ENCODE measurements at places on chromosomes 7 and 10. TPM values are rescaled to one million over a fixed set of nuclear protein-coding genes. Genes with fewer than 3 reads are reported as not detected.

DNA sequence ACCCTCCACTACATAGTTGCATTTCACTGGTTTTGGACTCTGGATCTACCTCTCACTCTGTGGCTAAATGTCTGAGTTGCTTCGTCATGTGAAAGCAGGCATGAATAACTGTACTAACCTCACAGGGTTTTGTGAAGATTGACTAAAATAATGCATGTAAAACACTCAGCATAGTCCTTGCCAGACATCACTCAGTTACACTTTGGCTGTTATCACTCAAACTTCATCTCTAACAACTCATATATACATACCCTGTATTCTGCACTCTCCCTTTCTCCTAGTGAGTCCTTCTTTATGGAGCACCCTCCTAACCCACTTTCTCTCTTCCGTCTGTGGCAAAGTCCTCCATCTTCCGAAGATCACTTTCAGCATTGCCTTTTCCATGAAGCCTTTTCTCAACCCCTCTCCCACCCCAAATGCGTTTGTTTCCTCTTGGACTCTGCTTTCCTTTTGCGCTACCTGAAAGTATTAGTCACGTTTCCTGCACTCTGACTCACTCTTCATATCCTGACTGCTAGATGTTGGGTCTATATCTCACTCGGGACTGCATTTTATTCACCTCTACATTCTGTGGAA, 72.6 kb downstream of the OSBPL3 start:
- H3K36me3 ChIP-seq, result no peaks in the 10 kb centered on the region
- H3K27me3 ChIP-seq, result no peaks in the 10 kb centered on the region
- H3K4me1 ChIP-seq, result no peaks in the 10 kb centered on the region
- DNase-seq, result no peak
- H3K27ac ChIP-seq, result no peak overlapping the region

DNA sequence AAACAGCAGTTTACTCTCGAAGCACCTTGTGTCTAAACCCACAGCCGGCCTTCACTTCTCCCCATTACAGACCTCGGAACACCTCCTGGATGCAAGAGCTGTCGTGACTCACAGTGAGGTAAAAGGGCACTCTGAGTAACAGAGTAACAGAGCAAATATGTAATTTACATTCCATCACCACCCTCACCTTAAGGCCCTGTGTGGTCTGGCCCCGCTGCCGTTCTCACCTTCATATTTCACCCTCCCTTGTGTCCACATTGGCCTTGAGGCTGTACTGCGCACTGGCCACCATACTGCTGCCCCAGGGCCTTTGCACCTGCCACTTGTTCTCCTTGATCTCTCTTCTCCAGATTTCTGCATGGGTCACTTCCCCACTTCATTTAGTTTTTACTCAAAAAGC, 12.6 kb downstream of the FFAR4 start:
- H3K4me1 ChIP-seq, result peaks cover 3% of the 10 kb centered on the region
- no peak overlapping the region for H3K27ac ChIP-seq
- H3K4me3 ChIP-seq, result no peak overlapping the region
- H3K27me3 ChIP-seq, result no peaks in the 10 kb centered on the region
- no peaks in the 10 kb centered on the region for H3K36me3 ChIP-seq

DNA sequence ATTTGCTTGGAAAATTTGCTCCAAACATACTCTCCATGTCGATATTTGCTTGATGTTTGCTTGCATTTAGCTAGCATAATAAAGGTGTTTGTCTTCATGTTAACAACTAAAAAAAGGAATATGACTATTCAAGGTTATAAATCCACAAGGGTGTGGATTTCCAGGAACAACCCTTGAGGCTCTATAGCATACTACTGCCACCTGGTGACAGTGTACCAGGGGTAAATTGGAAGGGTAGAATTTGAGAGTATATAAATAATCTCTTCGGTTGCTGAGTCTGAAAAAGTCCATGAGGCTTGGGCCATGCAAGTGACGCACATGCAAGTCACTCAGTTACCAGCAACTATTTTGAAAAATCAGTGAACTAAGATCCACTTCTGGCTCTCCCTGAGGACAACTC, 68.4 kb downstream of the SLIT1 start:
- DNase-seq, result no peak
- no peak overlapping the region for H3K27ac ChIP-seq
- no peaks in the 10 kb centered on the region for H3K4me1 ChIP-seq
- H3K27me3 ChIP-seq, result no peaks in the 10 kb centered on the region
- H3K36me3 ChIP-seq, result no peaks in the 10 kb centered on the region

GRCh38 chr7:117019786-117020590, 66.7 kb downstream of the ST7 start:
- no peak overlapping the region for H3K27ac ChIP-seq
- H3K4me3 ChIP-seq, result peak overlapping the region; percentile 25
- no peak for DNase-seq
- no peaks in the 10 kb centered on the region for H3K27me3 ChIP-seq
- H3K4me1 ChIP-seq, result no peaks in the 10 kb centered on the region
- H3K36me3 ChIP-seq, result no peaks in the 10 kb centered on the region

DNA sequence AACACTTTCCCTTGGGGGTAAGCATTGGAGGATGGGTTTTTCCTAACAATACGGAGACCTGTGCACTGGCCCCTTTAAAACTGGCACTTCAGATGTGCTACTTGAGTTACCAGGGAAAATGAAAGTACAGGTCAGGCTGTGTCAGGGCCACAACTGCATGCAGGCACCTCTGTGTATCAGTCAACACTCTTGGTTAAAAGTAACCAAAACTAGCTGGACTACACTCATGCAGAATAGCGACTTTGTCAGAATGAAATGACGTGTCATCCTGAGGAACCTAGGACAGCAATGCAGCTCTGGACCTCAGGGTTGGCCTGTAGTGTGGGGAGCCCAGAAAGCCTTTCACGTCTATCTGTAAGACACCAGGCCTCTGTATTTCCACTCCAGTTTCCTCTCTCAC, 33.8 kb upstream of the SMKR1 start:
- H3K4me1 ChIP-seq, result no peaks in the 10 kb centered on the region
- H3K36me3 ChIP-seq, result no peaks in the 10 kb centered on the region
- H3K27ac ChIP-seq, result no peak overlapping the region
- no peak for DNase-seq

- no peaks in the 10 kb centered on the region for H3K36me3 ChIP-seq
- H3K27ac ChIP-seq, result no peak overlapping the region
- H3K4me3 ChIP-seq, result no peak overlapping the region
These were observed 110.1 kb downstream of the CDK14 start for GRCh38 chr7:90706072-90706716.

DNA sequence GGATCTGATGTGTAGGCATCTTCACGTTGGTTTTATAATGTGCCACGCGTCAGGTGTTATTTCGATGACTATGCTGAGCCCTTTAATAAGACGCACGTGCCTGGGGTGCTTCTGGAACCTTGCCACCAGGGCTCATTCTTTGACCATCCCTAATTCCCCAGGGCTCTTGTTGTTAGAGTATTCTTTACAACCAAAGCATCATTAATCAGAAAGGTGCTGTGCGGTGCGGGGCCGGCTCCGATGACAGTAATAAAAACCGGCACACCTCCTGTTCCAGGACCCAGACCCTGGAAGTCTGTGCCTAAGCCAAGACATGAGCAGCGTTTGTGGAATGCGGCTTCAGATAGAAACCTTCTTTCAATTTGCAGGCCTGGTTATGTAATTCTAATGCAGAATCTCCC, 58.4 kb downstream of the MGMT start:
- no peak overlapping the region for H3K27ac ChIP-seq
- DNase-seq, result no peak
- peaks cover 3% of the 10 kb centered on the region for H3K4me1 ChIP-seq
- H3K4me3 ChIP-seq, result no peak overlapping the region

- no peak for DNase-seq
- no peak overlapping the region for H3K4me3 ChIP-seq
- H3K4me1 ChIP-seq, result no peaks in the 10 kb centered on the region
These were observed 60.1 kb upstream of the CAPZA2 start for GRCh38 chr7:116802144-116802745.

GRCh38 chr7:147279964-147280374, 1163.4 kb downstream of the CNTNAP2 start:
- no peak for DNase-seq
- H3K27me3 ChIP-seq, result no peaks in the 10 kb centered on the region
- no peaks in the 10 kb centered on the region for H3K4me1 ChIP-seq
- no peak overlapping the region for H3K27ac ChIP-seq

GRCh38 chr7:65992526-65992925, 10.5 kb upstream of the GUSB start:
- H3K4me3 ChIP-seq, result no peak overlapping the region
- no peak overlapping the region for H3K27ac ChIP-seq
- H3K36me3 ChIP-seq, result no peaks in the 10 kb centered on the region
- H3K4me1 ChIP-seq, result no peaks in the 10 kb centered on the region
- H3K27me3 ChIP-seq, result no peaks in the 10 kb centered on the region

DNA sequence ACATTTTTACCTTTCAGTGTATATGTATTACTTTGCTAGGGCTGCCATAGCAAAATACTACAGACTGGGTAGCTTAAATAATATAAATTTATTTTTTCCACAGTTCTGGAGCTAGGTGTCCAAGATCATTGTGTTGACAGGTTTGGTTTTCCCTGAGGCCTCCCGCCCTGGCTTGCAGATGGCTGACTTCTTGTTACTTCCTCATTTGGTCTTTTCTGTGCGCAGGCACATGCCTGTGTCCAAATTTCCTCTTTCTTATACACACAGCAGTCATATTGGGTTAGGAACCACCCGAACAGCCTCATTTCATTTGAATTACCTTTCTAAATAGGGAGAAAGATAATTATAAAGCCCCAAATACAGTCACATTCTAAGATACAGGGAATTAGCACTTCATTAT, 521.6 kb upstream of the SORCS1 start:
- H3K27ac ChIP-seq, result no peak overlapping the region
- no peak overlapping the region for H3K4me3 ChIP-seq
- no peak for DNase-seq
- no peaks in the 10 kb centered on the region for H3K4me1 ChIP-seq
- no peaks in the 10 kb centered on the region for H3K27me3 ChIP-seq

GRCh38 chr10:31134311-31134952, 102.8 kb upstream of the ZNF438 start:
- no peak for DNase-seq
- H3K4me3 ChIP-seq, result peak overlapping the region; percentile 57
- H3K36me3 ChIP-seq, result no peaks in the 10 kb centered on the region
- peak overlapping the region; percentile 86 for H3K27ac ChIP-seq
- peaks cover 36% of the 10 kb centered on the region for H3K4me1 ChIP-seq
- H3K27me3 ChIP-seq, result no peaks in the 10 kb centered on the region

GRCh38 chr10:44042075-44042770, 342.7 kb downstream of the CXCL12 start:
- DNase-seq, result no peak
- no peaks in the 10 kb centered on the region for H3K27me3 ChIP-seq
- no peak overlapping the region for H3K4me3 ChIP-seq
- H3K27ac ChIP-seq, result no peak overlapping the region
- H3K36me3 ChIP-seq, result no peaks in the 10 kb centered on the region

DNA sequence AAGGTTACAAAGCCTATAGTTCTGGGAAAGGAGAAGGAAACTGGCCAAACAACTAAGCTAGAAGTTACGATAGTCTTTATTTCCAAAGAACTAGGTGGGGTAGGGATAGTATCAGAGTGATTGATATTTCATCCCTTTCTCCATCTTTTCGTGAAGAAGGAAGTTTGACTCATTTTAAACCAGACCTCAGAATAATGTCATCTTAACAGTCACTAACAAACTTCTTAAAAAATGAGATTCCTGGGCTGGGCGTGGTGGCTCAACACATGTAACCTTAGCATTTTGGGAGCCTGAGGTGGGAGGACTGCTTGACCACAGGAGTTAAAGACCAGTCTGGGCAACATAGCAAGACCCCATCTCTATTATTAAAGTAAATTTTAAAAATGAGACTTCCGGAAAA, 69.4 kb downstream of the ARL4A start:
- no peak overlapping the region for H3K4me3 ChIP-seq
- DNase-seq, result no peak
- no peaks in the 10 kb centered on the region for H3K27me3 ChIP-seq
- H3K36me3 ChIP-seq, result no peaks in the 10 kb centered on the region
- no peaks in the 10 kb centered on the region for H3K4me1 ChIP-seq

DNA sequence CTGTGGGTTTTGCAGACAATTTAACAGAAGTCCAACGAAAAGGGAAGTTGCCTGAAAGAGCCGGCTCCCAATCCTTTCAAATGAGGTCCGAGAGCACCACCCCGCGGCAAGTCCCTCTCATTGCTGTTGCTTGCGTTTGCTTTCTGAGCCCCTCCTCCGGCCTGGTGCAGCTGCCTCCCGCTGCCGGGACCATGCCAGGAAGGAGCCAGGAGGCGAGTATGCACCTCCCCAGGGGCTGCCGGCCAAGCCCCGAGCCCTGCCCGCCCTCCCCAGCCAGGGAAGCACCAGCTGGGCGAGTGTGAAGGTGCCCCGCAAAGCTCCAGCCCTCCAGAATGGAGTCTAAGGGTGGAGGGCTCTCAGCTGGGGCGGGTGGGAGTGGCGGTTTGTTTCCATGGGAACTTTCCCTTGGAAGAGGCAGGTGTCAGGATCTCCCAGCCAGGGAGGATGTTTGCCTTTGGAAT, 25.8 kb upstream of the PPP2R2D start:
- H3K27ac ChIP-seq, result no peak overlapping the region
- H3K27me3 ChIP-seq, result no peaks in the 10 kb centered on the region
- H3K4me1 ChIP-seq, result peaks cover 11% of the 10 kb centered on the region
- H3K36me3 ChIP-seq, result no peaks in the 10 kb centered on the region
- DNase-seq, result no peak
- no peak overlapping the region for H3K4me3 ChIP-seq

- H3K4me1 ChIP-seq, result peaks cover 5% of the 10 kb centered on the region
- no peak for DNase-seq
- H3K4me3 ChIP-seq, result no peak overlapping the region
- H3K27ac ChIP-seq, result no peak overlapping the region
- no peaks in the 10 kb centered on the region for H3K36me3 ChIP-seq
These were observed 14.8 kb upstream of the ANKRD1 start for GRCh38 chr10:90935581-90936275.

GRCh38 chr7:29127527-29127926, 18.8 kb downstream of the CPVL start:
- H3K36me3 ChIP-seq, result no peaks in the 10 kb centered on the region
- no peak overlapping the region for H3K27ac ChIP-seq

DNA sequence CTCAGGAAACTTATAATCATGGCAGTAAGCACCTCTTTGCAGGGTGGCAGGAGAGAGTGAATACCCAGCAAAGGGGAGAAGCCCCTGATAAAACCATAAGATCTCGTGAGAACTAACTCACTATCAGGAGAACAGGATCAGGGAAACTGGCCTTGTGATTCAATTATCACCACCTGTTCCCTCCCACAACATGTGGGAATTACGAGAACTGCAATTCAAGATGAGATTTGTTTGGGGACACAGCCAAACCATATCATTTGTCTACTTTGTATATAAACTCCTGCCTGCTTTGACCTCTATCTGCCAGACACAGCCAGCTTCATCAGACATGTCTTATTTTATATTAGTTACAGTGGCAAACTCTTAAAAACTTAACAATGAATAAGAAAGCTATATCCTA, 50.4 kb downstream of the ARMC3 start:
- H3K4me3 ChIP-seq, result no peak overlapping the region
- H3K4me1 ChIP-seq, result no peaks in the 10 kb centered on the region
- no peaks in the 10 kb centered on the region for H3K27me3 ChIP-seq
- no peak for DNase-seq

RBP3 gene
- not detected for total RNA-seq

CLDN4 gene
- 193 TPM for total RNA-seq

ITGA8 gene
- total RNA-seq, result 11.9 TPM

FBXO24 gene
- 0.29 TPM for total RNA-seq

HTR5A gene
- total RNA-seq, result not detected

LAMB4 gene
- 2.0 TPM for total RNA-seq

CD36 gene
- total RNA-seq, result 4.0 TPM

SH2B2 gene
- 7.3 TPM for total RNA-seq

IQCE gene
- total RNA-seq, result 10.6 TPM

ZCWPW1 gene
- total RNA-seq, result 0.83 TPM

GPR26 gene
- total RNA-seq, result not detected
